ENCODE measurements at places on chromosomes 3 and 15.
A peak's percentile ranks its signal among the peaks of the same experiment; 100 is the strongest.

- DNase-seq: no peak
These were observed 156.0 kb downstream of the CACNA1D start for GRCh38 chr3:53650424-53650823.

DNA sequence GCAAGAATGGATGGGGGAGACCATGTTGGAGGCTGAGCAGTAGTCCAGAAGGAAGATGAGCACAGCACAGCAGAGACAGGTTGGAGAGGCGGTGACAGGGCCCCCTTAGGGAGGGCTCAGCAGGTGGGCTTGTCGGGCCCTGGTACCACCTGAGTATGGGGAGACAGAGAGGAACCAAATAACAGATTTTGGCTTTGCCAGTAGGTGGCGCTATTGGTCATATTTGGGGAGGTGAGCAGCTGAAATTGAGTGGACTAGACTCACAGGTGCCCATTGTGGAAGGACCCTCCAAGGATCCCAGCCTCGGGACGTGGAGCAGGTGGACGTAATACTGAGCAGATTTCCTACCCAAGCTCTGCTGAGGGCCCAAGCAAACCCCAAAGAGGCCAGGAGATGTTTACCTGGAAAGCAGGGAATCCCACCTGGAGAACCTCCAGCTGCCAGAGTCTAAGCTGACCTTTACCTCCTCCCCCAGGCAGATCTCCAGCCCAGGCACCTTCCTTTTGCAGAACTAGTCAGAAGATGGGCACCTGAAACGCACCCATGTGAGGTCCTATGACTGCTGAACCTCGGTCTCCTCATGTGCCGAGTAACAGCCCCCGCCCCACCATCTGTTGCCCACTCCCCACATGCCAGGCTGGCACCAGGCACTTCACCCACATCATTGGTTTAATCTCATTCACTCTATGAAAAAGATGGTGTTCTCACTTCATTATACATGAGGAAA is 24.6 kb upstream of the CORO2B start:
- DNase-seq: peak; percentile 75

DNA sequence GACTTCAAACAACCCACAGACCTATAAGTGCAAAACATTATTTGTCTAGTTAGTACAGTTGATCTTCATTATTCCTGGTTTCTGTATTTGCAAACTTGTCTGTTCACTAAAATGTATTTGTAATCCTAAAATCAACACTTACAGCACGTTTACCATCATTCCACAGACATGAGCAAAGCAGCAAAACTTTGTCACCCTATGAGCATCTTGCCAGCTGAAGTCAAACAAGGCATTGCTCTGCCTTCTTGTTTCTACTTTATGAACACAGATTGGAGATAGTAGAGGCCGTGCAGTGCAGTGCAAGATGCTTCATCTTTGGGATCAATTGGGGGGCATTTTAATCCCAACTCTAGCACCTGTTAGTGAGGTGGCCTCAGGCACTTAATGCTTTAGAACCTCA is 202.1 kb downstream of the NLGN1 start:
- no peak for DNase-seq

GRCh38 chr15:58758141-58758540 is 8.6 kb upstream of the ADAM10 start:
- DNase-seq: no peak

GRCh38 chr3:58404396-58404795 is 29.2 kb downstream of the PDHB start:
- DNase-seq: no peak

GRCh38 chr3:78430741-78431140 is 1337.1 kb downstream of the ROBO1 start:
- DNase-seq: no peak

Measured in NCI-H345 (cell line).